Osteoblast (primary cell): ENCODE measurements at places on chromosomes 4 and X.

GRCh38 chr4:167715176-167715575, 377.2 kb upstream of the ANXA10 start:
- no peak overlapping the region for H3K27ac ChIP-seq
- no peaks in the 10 kb centered on the region for H3K27me3 ChIP-seq
- DNase-seq, result no peak
- H3K4me1 ChIP-seq, result no peaks in the 10 kb centered on the region

DNA sequence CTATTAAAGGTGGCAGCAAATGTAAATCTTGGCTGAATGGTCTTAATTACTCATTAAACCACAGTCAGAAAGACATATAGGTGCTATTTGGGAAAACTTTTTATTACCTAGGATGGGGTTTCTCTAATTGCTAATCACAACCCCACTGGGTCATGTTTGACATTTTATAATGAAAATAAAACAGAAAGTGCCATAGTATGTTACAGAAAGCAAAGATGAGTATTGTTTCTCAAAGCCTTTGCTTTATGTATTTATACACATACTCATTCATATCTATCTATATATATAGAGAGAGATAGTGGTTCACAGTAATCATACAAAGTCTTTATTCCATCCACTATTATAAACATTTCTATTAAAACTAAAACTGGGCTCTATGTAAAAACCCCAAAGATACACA, 18.2 kb downstream of the TMEM184C start:
- no peak overlapping the region for H3K27ac ChIP-seq
- H3K36me3 ChIP-seq, result peaks cover 34% of the 10 kb centered on the region
- no peaks in the 10 kb centered on the region for H3K27me3 ChIP-seq
- H3K4me3 ChIP-seq, result no peak overlapping the region
- H3K4me1 ChIP-seq, result no peaks in the 10 kb centered on the region
- DNase-seq, result no peak

DNA sequence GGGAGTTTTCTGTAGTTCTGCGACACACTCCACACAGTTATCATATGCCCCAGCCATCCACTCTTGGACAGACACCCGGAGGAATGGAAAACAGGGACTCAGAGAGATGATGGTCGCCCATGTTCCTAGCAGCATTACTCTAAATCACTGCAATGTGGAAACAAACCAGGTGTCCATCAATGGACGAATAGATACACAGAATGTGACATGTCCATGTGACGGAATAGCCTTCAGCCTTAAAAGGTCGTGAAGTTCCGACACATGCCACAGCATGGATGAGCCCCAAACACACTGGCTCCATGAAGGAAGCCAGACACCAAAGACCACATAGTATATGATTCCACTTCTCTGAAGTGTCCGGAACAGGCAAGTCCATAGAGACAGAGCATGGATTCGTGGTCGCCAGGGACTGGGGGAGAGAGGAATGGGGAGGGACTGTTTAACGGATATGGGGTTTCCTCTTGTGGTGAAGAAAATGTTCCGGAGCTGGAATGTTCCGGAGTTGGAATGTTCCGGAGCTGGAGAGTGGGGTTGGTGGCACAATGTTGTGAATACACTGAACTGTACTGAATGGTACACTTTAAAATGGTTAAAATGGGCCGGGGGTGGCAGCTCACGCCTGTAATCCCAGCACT, 28.7 kb upstream of the AFAP1 start:
- no peaks in the 10 kb centered on the region for H3K27me3 ChIP-seq
- peak; percentile 86 for DNase-seq
- H3K4me3 ChIP-seq, result no peak overlapping the region
- H3K36me3 ChIP-seq, result no peaks in the 10 kb centered on the region
- H3K4me1 ChIP-seq, result peaks cover 27% of the 10 kb centered on the region

DNA sequence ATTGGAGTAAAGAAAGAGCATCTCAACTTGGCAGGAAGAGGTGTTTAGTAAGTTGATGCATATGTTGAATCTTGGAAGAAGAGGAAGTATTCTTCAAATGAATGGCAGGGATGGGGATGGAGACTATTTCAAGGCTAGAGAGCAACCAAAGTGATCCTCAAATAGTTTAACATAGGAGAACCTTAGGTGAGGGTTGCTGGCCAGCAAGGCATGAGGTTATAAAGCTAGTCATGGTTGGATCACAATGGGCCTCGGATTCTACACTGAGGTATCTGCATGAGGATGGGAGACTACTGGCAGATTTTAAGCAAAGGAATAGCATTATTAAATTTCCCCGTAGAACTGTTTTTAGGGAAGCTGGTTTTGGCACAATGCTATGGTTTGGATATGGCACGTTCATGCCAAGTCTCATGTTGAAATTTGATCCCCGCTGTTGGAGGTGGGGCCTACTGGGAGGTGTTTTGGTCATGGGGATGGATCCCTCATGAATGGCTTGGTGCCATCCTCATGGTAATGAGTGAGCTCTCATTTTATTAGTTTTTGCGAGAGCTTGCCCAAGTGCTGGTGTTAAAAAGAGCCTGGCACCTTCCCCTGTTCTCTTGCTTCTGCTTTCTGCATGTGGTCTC, 41.9 kb upstream of the ETNPPL start:
- no peaks in the 10 kb centered on the region for H3K4me1 ChIP-seq
- DNase-seq, result no peak
- H3K27me3 ChIP-seq, result no peaks in the 10 kb centered on the region

DNA sequence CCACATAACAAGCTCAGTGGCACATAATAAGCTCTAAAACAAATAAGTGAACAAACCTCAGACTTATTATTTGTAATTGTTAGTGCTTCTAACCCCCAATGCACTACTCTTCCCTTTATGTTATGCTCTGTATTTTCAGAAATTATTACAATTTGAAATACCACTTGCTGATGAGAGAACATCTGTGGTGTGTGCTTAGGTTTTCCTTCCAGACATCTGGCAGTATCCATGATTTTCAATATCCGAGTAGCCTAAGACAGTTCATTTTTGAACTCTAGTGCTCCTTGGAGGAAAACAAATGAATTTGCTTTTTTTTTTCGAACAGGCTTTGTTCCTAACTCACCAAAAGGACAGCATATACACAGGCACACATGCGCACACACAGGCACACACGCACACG, 278.7 kb upstream of the CLNK start:
- no peak overlapping the region for H3K27ac ChIP-seq
- H3K36me3 ChIP-seq, result no peaks in the 10 kb centered on the region
- H3K4me3 ChIP-seq, result no peak overlapping the region
- no peaks in the 10 kb centered on the region for H3K4me1 ChIP-seq

- H3K27me3 ChIP-seq, result no peaks in the 10 kb centered on the region
- no peaks in the 10 kb centered on the region for H3K36me3 ChIP-seq
- H3K4me1 ChIP-seq, result peaks cover 44% of the 10 kb centered on the region
- DNase-seq, result no peak
These were observed 24.4 kb downstream of the TNIP3 start for GRCh38 chr4:121139533-121140222.
